ENCODE measurements at places on chromosomes 7 and 10.

DNA sequence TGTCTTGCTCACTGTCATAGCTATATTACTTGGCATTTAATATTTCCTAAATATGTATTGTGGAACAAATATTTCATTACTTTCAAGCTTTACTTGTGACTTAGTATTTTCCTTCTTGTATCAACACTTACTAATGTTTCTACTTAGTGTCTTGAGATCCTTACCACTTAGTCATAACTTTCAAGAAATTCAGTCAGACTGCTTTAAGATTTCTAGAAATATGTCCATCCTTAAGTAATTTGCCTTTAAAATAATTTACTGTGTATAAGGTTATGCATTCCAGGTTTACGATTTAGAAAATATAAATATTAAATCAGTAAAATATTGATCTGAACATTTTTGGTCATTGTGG lies 87.3 kb upstream of the CSTF2T start:
- DNase-seq, result no peak

DNA sequence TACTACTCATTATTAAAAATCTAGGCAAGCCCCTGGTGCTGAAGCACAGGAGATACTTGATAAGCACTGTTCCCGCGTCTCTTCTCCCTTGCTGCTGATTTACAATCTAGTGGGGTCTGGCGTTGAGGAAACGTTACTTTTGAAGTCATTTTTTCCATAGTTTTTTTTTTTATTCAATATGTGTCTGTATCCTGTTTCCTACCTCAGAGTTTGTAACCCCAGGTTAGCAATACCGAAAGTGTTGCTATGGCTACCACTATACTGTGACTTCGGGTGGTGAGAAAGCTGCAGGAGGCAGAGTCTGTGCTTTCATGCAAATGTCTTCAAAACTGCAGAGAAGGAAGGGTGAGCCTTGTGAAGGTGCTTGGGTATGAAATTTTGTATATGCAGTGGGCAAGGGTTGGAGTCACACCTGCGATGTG lies 458.8 kb upstream of the GHITM start:
- no peak for DNase-seq

GRCh38 chr10:120614680-120615079 lies 157.7 kb downstream of the PLPP4 start:
- DNase-seq, result no peak

- no peak for DNase-seq
Observed at GRCh38 chr10:123706236-123706635, 40.1 kb downstream of the GPR26 start.

- no peak for DNase-seq
Observed at GRCh38 chr10:72461085-72461484, 106.4 kb upstream of the DNAJB12 start.

GRCh38 chr7:5456409-5456808 lies 32.8 kb upstream of the TNRC18 start:
- no peak for DNase-seq

GRCh38 chr7:25762511-25763462 lies 389.2 kb upstream of the NFE2L3 start:
- DNase-seq, result no peak

GRCh38 chr10:3528271-3528670 lies 256.7 kb downstream of the KLF6 start:
- no peak for DNase-seq

All from hippocampal formation (tissue), 2 donors.